ENCODE measurements at places on chromosomes 3 and 15.

GRCh38 chr3:197734667-197735318, 1.9 kb downstream of the RUBCN start:
- no peak for DNase-seq

- DNase-seq: no peak
These were observed 8.7 kb downstream of the SPSB4 start for GRCh38 chr3:141059816-141060215.

- DNase-seq: no peak
These were observed 52.1 kb upstream of the WDR72 start for GRCh38 chr15:53811530-53811929.

DNA sequence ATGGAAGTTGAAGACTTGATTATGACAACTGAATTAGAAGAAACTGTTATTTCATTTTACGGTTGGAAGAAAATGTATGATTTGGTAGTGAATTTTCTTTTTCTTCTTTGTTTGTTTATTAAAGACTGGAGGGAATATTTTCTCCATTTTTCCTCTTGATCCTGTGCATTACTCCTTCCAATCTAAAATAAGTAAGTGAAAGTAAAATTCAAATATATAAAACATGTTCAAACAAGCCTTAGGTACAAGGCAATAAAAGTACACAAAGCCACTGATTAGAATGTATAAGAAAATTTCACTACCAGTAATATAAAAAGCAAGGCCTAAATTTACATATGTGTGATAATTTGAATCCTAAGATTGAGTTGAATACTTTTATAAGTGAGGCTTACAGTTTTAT, 181.2 kb upstream of the MME start:
- no peak for DNase-seq

GRCh38 chr15:74311734-74312444, 55.6 kb downstream of the CYP11A1 start:
- no peak for DNase-seq

DNA sequence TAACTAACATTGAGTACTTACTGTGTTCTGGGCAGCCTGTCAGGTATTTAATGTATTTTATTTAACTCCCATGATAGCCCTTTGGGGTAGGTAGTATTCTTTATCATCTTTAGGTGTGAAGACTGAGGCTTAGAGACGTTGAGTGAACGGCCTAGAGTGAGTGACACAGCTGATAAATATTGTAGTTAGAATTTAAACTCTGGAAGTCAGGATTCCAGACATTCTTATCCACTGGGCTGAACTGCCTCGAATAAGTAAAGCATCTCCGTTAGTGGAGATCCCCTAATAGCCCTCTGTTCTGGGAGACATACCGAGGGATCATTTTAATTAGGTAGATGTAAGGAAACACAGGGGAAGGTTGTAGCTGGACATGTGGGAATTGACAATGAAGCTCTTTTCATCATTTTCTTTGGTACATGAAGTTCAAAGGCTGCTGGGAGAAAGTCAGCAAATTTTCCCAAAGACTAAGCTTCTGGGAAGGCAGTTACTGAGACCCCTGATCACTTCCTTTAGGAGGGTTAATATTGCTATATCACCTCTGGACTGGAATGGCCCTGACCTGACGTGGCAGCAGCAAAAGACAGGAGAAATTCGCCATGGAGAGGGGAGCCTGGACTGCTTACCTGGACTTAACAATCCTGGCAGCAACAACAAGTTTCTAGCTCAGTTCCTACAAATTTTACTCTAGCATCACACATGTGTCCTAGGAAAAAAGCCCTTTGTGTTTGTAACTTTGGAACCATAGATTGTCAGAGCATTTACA, 11.7 kb upstream of the PDCD6IP start:
- no peak for DNase-seq

DNA sequence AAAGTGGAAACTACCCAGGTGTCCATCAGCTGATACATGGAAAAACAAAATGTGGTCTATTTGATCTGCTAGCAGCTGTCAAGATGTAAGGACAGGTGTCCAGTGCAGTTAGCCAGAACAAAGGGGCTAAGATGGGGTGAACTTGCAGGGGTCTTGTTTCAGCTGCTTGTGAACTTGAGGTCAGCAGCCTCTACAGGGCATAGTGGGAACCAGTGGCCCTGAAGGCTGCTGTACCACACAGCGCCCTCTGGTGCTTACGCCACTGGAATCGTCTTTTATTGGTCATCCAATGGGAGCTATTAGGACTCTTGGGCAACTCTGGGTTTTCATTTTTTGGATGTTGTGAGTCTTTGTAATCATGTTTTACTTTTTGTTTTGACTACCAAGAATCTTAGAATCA, 62.2 kb upstream of the CTSH start:
- no peak for DNase-seq

- no peak for DNase-seq
These were observed 53.4 kb downstream of the IL20RB start for GRCh38 chr3:137011153-137011552.

DNA sequence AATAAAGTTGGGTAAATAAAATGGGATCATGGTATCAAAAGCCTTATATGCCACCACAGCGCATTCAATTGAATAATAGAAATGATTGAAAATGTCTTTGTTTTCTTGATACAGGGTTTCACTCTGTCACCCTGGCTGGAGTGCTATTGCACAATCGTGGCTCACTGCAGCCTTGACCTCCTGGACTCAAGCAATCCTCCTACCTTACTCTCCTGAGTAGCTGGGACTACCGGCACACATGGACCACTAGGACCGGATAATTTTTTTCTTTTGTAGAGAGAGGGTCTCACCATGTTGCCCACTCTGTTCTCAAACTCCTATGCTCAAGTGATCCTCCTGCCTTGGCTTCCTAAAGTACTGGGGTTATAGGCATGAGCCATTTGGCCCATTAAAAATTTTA, 33.8 kb upstream of the BBX start:
- DNase-seq: no peak

- no peak for DNase-seq
These were observed 9.1 kb upstream of the ADPRH start for GRCh38 chr3:119570229-119570628.

- DNase-seq: no peak
These were observed 12.1 kb downstream of the TMOD3 start for GRCh38 chr15:51841406-51842040.

DNA sequence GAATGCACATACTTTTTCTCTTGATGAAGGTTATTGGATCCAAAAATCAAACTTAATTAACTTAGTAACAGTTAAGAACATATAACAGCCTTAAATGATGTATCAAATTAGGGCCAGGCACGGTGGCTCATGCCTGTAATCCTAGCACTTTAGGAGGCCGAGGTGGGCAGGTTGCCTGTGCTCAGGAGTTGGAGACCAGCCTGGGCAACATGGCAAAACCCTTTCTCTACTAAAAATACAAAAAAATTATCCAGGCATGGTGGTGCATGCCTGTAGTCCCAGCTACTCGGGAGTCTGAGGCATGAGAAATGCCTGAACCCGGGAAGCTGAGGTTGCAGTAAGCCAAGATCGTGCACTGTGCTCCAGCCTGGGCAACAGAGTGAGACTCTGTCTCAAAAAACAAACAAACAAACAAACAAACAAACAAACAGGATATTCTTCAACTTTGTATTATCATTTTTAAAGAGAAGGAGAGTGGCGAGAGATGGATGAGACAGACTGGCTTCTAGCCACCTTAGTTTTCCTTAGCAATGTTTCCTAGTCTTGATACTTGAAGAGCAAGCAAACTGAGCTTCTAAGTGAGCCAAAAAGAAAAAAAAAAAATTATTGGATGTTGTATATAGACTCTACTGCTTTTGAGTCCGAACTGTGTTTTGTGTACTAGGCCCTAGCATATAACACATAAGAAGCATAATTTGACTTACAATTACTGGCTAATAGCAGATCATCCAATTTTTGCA, 13.8 kb downstream of the SPRED1 start:
- DNase-seq: no peak

GRCh38 chr3:42960282-42960681, 18.8 kb upstream of the GASK1A start:
- DNase-seq: no peak

GRCh38 chr15:41289953-41290352, 42.4 kb downstream of the OIP5 start:
- no peak for DNase-seq

GRCh38 chr15:67548862-67549651, 6.6 kb downstream of the MAP2K5 start:
- no peak for DNase-seq

GRCh38 chr3:13104511-13104910, 31.3 kb upstream of the IQSEC1 start:
- DNase-seq: no peak

GRCh38 chr3:100048248-100048647, 66.1 kb downstream of the FILIP1L start:
- no peak for DNase-seq

DNA sequence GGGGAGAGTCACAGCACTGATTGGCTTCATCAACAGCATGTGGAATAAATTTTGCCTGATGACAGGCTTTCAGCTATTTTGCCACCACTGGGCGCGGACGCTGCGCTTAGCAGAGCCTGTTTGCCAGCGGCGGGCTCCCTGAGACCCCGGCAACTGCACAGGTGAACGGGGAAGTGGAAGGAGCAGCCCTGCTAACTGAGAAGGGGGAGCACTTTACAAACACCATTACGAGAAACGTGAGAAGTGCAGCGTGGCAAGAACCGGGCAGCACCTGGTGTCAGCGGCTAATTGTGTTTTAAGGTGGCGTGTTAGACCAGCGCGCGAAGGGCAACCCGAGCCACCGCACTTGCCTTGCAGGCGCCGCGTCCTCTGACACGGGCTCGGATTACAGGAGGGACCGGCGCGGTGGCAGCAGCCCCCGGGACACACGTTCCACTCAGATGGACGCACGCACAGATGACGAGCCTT, 307.8 kb upstream of the ARRDC4 start:
- DNase-seq: peak; percentile 4

DNA sequence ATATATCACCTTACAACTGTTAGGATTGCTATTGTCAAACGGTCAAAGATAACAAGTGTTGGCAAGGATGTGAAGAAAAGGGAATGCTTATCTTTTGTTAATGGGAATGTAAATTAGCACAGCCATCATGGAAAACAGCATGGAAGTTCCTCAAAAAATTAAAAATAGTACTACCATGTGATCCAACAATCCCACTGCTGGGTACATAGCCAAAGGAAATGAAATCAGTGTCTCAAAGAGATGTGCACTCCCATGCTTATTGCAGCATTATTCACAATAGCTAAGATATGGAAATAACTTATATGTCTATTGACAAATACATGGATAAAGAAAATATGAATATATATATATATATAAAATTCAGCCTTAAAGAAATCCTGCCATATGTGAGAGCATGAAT, 274.6 kb downstream of the EDEM1 start:
- no peak for DNase-seq

DNA sequence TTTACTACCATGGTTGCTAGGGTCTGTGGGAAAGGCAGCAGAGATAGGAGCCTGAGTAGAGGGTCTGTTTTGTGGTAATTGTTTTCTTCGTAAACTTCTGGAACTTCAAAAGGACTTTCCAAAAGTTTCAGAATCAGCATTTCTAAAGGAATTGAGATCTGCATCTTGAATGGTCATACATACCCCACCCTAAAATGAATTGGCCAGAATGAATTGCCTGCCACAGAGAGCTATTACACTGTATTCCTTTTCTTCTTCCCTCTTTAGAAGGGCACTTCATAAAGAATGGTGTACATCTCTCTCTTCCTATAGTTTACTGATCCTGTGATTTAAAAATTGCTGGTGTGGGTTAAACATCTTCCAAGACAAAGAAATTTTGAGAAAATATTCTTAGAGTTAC, 525.7 kb downstream of the NLGN1 start:
- no peak for DNase-seq
